ENCODE measurements at places on chromosomes 7 and 10.

GRCh38 chr10:88562152-88562551, 21.0 kb downstream of the RNLS start:
- DNase-seq: no peak

GRCh38 chr10:120969219-120969645, 118.1 kb downstream of the WDR11 start:
- no peak for DNase-seq

DNA sequence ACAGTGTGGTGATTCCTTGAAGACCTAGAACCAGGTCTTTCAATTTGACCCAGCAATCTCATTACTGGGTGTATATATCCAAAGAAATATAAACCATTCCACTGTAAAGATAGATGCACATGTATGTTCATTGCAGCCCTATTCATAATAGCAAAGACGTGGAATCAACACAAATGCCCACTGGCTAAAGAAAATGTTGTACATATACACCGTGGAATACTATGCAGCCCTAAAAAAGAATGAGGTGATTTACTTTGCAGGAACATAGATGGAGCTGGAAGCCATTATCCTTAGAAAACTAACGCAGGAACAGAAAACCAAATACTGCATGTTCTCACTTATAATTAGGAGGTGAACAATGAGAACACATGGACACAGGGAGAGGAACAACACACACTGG, 278.0 kb upstream of the KCND2 start:
- DNase-seq: no peak

GRCh38 chr7:31497516-31497915, 16.4 kb upstream of the ITPRID1 start:
- no peak for DNase-seq

DNA sequence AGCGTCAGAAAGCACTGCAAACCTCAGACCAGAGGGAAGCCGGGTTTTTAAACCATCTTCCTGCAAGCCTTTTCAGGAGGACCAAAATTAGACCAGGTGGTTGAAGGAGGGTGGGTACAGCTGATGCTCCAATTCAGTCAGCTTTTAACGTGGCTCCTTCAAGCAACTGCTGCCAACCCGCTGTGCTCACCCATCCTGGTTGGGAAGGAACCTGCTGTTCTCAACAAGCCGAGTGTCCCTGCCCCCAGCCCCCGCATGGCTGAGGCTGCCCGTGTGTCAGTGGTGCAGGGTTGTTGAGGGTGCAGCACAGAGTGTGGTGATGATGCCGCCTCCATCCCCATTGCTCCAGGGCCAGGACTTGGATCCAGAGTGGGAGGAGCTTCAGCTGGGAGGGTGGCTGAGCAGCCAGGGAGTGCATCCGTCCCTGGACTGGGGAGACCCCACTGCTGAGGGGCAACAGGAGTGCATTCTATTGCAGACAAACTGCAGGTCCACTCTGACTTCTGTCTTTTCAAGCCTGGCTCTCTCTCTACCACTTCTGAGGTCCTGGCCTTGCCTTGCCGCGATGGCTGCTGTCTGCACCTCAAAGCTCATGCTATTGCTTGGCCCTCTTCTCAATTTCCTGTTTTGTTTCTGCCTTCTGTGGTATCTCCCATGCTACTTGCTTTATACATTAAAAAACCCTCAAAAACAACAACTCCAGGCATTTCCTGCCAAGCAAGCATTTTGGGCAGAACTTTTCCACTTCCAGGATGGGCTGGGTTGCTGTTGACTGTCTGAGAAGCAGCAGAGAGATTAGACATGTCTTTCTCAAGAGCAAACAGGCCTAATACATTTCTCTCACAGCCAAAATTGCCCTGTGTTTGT, 134.7 kb downstream of the DNAJB6 start:
- DNase-seq: no peak

- DNase-seq: no peak
Measured at GRCh38 chr7:157964016-157964415, 623.6 kb downstream of the PTPRN2 start.

DNA sequence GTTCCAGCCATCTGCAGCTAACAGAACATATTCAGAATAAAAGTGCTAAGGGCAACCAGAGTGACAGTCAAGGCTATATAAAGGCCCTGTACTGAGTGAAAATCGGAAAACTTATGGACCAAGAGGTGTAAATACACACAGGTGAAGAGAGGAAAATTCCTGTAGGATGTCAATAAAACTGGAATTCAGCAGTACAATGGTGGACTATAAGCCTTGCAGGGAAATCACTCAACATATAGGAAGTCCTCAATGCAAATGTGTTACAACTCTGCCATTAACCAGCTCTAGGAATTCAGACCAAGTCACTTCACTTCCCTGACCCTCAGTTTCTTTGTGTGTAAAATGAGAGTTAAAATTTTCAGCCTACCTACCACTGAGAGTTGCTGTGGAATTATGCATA, 7.7 kb downstream of the USP6NL start:
- no peak for DNase-seq

DNA sequence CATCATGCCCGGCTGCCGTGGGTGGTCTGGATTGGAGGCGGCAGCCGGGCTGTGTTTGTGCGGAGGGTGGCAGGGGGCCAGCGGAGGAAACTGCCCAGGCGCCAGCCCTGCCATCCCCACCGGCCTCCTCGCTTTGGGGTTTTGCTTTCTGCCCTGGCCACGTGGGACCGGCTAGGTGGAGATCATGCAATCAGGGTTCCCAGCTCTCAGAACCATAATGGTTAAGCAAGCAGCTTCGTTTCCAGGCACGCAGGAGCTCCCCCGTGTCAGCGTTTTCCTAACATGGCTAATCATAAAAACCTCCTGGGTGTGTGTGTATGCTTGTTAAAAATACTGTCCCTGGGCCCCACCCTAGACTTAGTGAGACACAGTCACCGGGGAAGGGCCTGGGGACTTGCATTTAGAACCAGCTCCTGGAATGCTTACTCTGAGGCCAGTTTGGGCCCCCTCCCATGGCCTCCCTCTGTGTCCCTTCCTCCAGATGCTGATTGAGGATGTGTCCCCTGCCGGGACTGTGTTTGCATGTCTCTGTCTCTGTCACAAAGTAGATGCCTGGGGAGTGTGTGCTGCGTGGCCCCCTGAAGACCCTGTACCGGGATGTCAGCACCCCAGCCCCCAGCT, 119.3 kb downstream of the CUX1 start:
- no peak for DNase-seq

- DNase-seq: no peak
Measured at GRCh38 chr10:74641659-74642058, 184.7 kb upstream of the KAT6B start.

- DNase-seq: no peak
Measured at GRCh38 chr10:30454744-30455510, 20.9 kb downstream of the MAP3K8 start.

DNA sequence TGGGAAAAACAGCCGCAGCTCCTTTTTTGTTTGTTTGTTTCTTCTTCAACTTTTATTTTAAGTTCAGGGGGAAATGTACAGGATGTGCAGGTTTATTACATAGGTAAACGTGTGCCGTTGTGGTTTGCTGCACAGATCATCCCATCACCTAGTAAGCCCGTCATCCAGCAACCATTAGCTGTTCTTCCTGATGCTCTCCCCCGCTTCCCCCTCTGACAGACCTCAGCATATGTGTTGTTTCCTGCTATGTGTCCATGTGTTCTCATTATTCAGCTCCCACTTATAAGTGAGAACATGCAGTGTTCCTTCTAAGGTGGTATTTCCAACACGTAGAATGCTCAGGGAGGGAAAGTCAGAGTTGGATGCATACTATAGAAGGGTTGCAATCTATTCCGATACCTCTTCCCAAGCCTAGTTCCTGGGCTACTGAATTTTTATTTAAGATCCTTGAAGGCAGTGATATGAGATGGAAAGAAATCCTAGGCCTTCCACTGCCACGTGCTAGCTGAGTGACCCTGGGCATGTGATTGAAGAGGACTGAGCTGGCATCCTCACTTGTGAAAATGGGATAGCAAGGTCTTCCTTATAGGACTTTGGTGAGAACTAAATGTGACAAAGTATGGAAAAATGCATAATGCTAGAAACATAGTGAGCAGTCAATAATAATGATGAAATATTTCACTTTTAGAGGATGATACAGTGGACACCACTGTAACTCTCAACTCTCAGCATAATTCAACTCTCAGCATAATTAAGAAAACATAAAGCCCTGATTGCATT, 278.5 kb downstream of the REEP3 start:
- DNase-seq: no peak

GRCh38 chr7:100443096-100443840, 7.0 kb upstream of the PPP1R35 start:
- no peak for DNase-seq

GRCh38 chr7:131949659-131950058, 393.2 kb upstream of the PODXL start:
- no peak for DNase-seq

- no peak for DNase-seq
Measured at GRCh38 chr10:13739183-13739582, 152.4 kb downstream of the PRPF18 start.

DNA sequence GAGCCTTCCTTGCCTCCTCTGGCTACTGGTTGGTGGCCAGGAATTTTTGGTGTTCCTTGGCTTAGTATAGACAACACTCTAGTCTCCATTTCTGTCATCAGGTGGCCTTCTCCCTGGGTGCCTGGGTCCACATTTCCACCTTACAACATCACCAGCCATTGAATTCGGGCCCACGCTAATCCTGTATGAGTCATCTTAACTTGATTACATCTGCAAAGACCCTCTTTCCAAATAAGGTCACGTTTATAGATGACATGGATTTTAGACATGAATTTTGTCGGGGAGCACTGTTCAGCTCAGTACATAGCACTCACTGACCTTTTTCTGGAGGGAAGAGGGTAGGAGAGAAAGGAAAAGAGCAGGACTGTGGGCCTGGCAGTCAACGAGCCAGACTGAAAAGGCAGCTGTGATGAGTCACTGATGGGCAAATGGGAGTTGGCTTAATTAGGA, 39.4 kb downstream of the MMRN2 start:
- no peak for DNase-seq

GRCh38 chr10:35875016-35875676, 233.1 kb upstream of the FZD8 start:
- no peak for DNase-seq

GRCh38 chr7:13476881-13477444, 512.5 kb downstream of the ETV1 start:
- DNase-seq: no peak

DNA sequence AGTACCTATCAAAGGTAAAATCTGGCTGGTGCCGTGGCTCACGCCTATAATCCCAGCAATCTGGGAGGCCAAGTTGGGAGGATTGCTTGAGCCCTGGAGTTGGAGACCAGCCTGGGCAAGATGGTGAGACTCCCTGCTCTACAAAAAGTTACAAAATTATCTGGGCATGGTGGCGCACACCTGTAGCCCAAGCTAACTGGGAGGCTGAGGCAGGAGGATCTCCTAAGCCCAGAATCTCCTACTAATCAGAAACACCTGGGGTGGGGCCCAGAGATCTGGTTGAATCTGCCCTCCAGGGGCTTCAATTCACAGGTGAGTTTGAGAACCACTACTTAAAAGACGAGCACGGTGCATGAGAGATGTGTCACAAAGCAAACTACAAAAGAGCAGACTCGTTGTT, 2.4 kb downstream of the PLA2G12B start:
- DNase-seq: no peak

DNA sequence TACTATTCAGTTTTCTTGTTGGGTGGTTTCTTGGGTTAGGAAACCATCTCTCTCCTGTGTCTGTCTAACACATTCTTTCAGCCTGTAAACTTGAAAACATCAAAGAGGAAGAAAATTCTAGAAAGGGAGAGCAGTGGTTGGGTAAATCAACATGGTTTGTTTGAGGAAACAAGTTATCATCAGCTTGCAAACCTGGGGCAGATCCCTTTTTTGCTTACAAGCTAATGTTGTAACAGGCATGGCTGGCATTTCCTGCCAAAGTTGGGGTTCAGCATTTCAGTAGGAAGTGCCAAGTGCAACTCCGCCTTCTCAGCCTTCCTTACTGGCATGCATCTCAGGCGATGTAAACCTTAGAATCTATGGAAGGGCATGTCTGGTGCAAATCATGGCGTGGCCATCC, 112.6 kb downstream of the EEPD1 start:
- no peak for DNase-seq

GRCh38 chr10:129958148-129958628, 5.9 kb downstream of the EBF3 start:
- no peak for DNase-seq

- DNase-seq: no peak
Measured at GRCh38 chr10:10865303-10865702, 152.4 kb upstream of the CELF2 start.

DNA sequence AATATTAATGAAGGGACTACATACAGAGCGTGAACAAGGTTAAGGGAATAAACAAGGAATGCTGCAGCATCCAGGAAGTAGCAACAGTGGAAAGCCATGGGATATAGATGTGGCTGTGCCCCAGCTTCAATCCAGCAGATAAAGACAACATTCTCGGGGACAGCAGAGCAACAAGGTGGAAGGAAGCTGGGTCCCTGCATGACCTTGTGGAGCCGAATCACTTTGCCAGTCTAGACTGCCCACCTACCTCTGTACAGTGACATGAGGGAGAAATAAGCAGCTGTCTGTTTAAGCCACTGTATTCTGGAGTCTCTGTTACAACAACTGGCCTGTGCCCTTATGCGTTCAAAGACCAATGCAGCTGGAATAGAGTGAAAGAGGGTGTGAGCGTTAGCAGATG, 30.1 kb upstream of the SAMD8 start:
- DNase-seq: no peak

DNA sequence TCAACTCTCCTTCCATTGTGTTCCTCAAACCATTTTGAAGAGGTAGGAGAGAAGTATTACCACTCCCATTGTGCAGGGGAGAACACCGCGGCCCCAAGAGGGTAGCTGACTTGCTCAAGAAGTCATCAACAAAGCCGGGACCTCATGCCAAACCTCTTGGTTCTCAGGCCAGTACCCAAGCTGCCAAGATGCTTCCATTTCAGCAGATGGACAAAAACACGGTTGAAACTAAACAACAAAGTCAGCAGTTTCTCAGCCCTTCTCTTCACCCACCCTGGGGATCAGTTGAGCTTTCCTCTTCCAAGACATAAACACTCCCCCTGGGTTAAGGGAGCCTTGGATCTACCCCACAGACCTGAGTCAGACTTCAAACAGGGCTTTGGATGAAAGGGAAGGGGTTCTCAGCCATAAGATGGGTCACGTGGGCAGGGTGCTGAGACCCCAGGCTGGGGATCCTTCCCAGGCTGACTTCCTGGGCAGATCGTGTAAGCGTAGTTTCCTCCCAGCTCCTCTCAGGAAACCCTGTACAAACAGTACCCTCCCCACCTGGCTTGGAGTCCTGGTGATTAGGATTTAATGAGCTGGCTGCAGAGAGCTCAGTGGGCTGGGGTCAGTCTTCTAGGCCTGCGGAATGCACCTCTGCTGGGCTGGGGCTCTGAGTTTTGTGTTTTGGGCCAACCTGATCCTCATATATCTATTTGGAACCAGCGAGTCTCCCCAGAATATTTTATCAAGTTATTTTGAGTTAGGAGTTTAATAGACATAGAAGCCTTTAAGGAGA, 27.3 kb downstream of the EMX2 start:
- DNase-seq: no peak

- DNase-seq: no peak
Measured at GRCh38 chr7:121832347-121832746, 40.6 kb upstream of the PTPRZ1 start.

GRCh38 chr10:26455567-26456315, 17.6 kb downstream of the APBB1IP start:
- no peak for DNase-seq

GRCh38 chr7:36037121-36037662, 115.9 kb upstream of the EEPD1 start:
- DNase-seq: no peak

- DNase-seq: no peak
Measured at GRCh38 chr7:96061844-96062243, 260.1 kb downstream of the SLC25A13 start.
